ENCODE measurements at places on chromosomes 3 and 15.

DNA sequence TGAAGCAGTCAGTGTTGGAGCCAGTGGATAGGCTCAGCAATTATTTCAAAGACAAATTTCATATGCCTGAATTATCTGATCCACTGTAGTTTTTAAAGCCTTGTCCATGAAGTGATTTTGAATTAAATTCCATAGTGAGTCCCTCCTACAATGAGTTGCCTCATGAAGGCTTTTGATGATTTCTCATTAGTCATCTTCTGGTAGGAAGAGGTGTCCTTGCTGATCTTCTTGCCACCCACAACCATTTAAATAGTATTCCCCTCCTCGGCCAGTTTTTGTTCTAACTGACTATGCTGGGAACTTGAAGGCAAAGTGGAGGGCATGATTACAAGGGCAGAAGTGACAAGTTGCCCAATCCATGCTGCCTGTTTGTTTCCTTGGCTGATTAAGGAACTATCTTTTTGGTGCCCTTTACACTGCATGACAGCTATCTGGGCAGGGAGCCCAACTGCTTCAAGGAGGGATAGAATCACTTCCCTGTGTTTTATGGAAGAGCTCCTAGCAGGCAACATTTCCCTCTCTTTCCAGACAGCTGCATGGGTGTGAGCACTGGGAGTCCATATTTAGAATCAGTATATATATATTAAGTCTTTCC lies 617.5 kb downstream of the ZPLD1 start:
- no peak for DNase-seq

GRCh38 chr3:156449710-156450574 lies 105.0 kb downstream of the SSR3 start:
- peak; percentile 40 for DNase-seq

DNA sequence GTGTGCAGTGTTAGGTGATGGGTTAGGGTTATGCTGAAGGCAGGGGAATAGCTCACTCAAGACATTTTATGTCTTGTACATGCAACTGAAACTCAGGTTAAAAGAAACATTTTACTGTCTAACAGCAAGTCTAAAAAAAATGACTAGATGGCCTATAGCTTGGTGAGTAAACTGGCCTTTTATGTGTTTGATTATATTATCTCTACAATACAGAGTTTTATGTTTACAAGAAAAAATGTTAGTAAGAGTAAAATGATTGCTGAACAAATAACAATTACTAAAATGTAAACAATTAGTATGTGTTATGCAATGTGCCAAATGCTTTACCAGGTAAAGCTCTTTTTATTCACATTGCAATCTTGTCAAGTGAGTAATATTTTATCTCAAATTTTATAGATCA lies 1039.6 kb downstream of the ROBO2 start:
- DNase-seq: no peak

- DNase-seq: no peak
These were observed 147.9 kb upstream of the CGNL1 start for GRCh38 chr15:57228395-57228794.

GRCh38 chr3:57078344-57078634 lies 17.8 kb downstream of the SPATA12 start:
- peak; percentile 35 for DNase-seq

- no peak for DNase-seq
These were observed 46.9 kb downstream of the GADL1 start for GRCh38 chr3:30847592-30847991.

GRCh38 chr3:45205126-45205525 lies 21.0 kb downstream of the TMEM158 start:
- no peak for DNase-seq

DNA sequence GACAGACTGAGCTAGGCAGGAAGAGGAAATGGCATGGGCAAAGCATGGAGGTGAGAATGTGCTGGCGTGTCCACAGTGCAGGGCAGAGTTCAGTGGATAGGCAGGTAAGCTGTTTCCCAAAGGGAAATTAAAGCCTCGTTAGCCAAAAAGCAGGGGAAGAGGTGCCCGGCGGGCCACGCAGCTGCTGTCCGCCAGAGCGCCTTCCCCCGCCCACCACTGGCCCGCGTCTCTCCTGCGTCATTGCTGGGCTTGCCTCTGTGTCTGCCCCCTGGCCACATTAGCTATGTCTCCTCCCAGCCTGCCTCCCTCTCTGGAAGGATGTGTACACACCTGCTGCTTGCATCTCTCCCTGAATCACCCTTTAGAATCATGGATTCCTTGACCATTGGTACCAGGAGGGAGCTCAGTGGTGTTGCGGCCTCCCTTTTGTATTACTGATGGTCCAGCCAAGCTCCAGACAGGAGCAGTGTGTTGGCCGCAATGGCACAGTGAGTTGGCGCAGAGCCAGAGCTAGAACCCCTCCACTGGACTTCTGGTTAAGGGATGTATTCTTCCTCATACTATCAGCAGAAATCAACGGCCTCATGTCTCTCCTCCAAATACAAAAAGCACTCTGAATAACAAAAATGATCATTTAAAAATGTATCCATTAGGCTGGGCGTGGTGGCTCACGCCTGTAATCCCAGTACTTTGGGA lies 26.6 kb downstream of the SLC28A1 start:
- DNase-seq: no peak

DNA sequence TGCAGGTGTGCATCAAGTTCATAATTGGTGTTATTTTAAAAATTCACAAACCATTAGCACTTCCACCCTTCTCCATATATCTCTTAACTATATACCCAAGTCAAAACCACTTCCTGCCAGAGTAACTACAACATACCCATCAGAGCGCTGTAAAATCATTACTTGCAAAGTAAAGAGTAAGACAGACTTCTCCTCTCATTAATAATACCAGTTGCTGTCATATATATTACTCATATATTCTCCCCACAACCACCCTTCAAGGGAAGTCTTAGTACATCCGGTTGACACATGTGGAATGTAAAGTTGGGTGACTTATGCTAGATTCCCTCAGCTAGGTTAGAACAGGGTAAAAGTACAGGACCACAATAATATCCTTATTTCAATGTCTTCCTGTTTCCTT lies 5.6 kb downstream of the TERC start:
- no peak for DNase-seq

GRCh38 chr3:142958707-142959106 lies 4.8 kb downstream of the PAQR9 start:
- no peak for DNase-seq

GRCh38 chr3:105436687-105437086 lies 70.0 kb downstream of the ALCAM start:
- no peak for DNase-seq

DNA sequence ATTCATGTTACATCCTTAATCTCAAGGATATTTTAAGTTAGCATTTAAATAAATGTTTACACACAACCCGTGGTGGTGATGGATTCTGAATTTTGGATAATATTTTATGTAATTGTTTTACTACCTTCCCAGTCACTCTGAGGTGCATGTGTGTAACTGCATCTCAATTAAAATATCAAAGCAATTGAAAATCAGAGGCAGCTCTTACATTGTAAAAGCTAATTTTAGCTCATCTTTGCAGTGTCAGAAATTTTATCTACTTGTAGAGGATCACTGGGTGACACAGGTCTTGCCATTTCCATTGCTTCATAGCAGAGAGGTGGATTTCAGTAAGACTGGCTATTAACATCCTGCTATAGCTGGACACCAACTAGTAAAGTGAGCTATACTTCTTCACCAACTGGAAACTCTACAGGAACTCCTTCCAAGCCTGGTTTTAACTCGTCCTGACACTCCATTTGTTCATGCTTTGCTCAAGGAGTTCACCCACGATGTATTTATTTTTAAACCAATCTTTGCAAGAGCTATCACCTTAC lies 19.6 kb upstream of the MITF start:
- DNase-seq: no peak

GRCh38 chr3:27673701-27674100 lies 48.4 kb downstream of the EOMES start:
- DNase-seq: no peak

DNA sequence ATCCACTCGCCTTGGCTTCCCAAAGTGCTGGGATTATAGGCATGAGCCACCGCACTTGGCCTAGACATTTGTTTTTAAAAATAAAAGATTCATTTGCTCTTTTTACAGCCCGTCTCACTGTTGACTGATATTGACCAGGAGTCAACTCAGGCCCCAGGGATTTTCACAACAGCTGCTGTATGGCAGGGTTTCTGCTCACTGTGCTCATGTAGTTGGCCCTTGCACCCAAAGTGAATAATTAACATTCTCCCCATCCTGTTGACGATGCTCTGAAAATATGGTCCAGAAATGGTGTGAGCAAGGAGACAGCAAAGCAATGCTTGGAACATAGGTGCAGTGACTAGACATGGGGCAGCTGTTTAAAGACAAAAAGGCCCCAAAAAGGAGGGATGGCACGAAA lies 2.9 kb upstream of the CCR5 start:
- DNase-seq: no peak

DNA sequence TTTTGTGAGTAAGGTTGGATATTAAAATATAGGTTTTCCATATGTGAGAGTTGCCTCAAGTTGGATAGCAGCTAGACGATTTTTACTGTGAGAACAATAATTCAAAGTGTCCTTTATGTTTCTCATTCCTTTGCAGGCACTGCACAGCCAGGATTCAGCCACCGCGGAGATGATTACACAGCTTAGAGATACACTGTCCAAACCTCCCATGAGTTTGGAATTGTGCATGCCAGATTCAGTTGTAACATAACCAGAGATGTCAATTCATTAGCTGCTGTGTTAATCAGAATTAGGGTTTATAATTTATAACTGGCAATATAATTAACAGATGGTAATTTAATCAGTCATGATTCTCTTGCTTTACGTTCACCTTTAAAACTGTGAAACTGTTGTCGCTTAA lies 132.3 kb downstream of the GABRB3 start:
- no peak for DNase-seq

DNA sequence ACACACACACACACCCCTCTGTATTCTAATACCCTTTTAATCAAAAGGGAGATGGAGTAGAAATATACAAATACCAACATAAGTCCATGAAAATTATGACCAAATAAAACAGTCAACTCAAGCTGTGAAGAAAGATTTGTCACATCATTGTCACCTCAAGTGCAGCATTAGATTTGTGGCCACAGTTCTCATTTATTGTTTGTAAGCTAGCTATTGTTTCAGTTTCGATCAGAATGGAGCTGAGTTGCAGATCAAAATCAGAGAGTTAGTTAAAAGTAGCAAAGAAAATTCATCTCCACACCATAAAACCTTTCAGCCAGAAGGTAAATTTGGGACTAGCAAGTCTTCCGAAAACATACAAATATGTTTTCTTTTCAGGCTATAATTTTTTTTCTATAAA lies 267.7 kb upstream of the LMCD1 start:
- DNase-seq: no peak

DNA sequence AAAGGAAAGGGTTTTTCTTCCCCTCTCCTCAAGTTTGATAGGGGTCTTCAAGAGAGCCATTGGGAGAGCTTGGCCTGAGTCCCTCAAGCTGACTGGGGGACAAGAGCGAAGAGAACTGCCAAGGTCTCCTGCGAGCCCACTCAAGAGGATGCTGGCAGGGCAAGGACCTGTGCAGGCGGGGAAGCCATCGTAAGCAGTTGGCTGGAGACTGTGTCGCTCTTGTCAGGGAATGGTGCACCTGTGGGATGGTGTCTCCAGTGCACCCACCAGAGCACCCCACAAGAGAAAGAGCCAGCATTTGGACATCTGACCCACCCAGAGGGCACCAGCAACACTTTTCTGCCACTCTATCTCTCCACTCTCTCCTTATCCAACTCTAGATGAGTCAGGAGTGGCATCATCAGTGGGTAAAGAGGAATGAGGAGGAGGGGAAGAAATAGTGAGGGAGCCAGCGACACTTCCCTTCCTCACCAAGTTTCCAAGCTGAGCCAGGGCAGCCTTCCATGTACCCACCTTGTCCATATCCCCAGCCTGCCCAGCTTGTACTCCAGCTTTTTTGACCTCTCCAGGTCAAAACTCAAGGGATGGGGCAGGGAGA lies 13.6 kb upstream of the XIRP1 start:
- DNase-seq: no peak

- no peak for DNase-seq
These were observed 190.1 kb downstream of the PDE8A start for GRCh38 chr15:85171736-85172135.

DNA sequence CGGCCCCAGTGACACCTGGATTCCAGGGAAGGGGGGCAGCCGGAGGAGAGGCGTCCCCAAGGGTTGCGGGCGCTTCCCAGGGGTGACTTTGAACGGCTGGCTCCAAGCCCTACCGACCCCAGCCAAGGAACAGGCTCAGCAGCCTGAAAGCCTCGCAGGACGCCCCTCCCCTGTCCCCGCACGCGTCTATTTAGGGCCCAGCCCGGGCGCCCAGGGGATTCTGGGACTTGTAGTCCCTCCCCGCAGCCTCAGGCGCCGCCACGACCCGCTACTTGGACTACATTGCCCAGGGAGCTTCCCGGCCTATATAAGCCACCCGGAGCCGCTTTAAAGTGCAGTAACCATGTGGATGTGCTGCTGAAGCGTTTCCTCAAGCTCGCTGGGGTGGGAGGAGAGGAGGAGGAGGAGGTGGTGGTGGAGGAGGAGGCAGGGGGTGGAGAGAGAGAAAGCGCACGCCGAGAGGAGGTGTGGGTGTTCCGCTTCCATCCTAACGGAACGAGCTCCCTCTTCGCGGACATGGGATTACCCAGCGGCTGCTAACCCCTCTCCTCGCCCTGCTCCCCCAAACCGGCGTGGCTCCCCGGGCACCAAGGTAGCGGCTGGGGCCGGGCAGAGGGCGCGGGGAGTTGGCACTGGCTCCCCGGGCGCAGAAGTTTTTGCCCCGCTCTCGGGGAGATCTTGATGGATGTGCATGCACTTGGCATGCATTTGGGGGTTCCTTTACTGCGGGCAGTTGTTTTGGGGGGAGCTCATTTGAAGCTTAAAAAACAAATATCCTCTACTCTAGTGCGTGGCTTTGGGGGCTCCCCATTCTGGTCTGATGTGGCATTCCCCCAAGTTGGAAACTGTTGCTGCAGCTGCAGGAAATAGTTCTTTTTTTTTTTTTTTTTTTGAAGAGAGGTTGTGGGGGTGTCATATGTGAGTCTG lies at the start of gene ITPR1:
Gene ITPR1 (plus strand): TSS at position 335 of the 927 bp plus-strand sequence. CDS start 23,144 bp downstream, outside the sequence.
- DNase-seq: peak; percentile 97

DNA sequence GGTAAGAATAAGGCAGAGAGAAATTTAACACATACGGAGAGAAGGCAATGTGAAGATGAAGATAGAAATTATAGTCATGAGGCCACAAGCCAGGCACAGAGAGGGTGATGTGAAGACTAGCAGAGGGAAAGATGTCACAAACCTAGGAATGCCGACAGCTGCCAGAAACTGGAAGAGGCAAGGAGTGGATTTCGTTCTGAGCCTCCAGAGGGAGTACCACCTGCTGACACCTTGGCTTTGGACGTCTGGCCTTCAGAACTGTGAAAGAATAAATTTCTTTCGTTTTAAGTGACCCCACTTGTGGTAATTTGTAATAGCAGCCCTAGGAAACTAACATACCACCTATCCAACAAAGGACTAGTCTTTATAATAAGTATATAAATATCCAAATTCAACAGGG lies 5.0 kb upstream of the SGO1 start:
- no peak for DNase-seq

GRCh38 chr15:98878862-98879261 lies 128.7 kb downstream of the PGPEP1L start:
- DNase-seq: no peak

DNA sequence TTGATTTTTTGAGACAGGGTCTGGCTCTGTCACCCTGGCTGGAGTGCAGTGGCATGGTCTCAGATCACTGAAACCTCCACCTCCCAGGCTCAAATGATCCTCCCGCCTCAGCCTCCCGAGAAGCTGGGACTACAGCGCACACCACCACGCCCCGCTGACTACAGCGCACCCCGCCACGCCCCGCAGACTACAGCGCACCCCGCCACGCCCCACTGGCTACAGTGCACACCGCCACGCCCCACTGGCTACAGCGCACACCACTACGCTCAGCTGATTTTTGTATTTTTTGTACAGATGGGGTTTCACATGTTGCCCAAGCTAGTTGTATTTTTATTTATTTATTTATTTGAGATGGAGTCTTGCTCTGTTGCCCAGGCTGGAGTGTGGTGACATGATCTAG lies 35.6 kb downstream of the SLC51A start:
- no peak for DNase-seq

All from GM10248 (cell line).